ENCODE measurements at places on chromosomes 5 and 9.

- DNase-seq, result no peak
These were observed 109.8 kb downstream of the HMHB1 start for GRCh38 chr5:143921525-143922311.

- no peak for DNase-seq
These were observed 825.0 kb downstream of the TLR4 start for GRCh38 chr9:118529210-118529609.

GRCh38 chr9:89952401-89952800 is 347.6 kb downstream of the GADD45G start:
- no peak for DNase-seq

DNA sequence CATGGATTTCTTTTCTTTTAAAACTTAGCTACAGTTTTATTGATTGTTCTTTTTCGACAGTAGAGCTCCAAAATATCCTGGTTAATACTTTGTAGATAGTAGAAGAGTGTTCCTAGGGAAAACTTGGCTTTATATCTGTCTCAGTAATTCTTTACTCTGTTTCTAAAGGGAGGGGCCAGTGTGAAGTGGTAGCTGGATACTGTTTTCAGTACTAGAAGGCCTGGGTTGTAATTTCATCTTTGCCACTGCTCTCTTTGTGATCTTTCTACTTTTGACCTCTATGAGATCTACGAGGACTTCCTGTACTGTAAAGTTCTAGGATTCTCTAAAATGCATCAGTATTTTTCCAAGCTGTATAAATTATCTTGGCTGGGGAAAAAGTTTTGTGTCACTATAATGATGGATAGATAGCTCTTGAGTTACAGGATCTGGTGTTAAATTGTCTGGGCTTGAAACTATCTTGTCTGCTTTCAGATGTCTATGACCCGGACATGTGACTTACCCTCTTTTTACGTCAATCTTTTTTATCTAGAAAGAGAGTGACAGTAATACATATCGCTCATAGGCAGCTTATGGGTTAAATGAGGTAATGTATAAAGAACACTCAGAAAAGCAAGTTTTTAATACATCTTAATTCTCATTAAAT is 53.6 kb downstream of the PRR16 start:
- DNase-seq, result no peak

DNA sequence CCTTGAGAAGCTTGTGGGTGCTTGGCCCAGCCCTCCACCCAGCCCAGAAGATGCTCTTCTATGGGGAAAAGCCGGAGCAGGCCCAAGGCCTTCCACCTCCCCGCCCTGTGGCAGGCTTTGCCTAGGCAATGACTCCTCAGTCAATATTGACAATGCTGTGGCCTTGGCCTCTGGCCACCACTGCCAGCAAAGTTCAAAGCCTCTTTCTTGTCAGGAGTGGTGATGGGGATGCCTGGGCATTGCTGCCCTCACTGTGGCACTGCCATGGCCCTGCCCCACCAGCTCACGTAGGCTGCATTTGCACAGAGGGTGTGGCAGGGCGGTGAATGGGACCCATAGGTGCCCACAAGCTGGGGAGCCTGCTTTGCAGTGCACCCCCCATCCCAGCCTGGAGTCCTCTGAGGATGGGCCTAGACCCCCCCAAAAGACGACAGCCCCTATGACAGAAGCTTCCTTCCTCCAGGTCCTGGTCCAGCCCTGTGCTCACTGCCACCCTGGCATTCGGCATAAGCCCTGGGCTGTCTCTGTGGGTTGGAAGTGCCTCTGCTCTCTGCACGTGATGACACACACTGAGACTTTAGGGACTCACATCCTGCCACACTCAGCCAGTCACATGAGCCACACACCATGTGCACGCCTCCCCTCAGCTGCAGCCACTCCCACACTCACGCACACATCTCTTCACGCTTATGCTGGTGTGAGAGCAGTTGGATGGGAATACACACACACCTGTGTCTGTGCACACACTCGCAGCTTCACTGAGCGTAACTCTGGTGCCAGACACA is 31.1 kb downstream of the MORN5 start:
- no peak for DNase-seq

DNA sequence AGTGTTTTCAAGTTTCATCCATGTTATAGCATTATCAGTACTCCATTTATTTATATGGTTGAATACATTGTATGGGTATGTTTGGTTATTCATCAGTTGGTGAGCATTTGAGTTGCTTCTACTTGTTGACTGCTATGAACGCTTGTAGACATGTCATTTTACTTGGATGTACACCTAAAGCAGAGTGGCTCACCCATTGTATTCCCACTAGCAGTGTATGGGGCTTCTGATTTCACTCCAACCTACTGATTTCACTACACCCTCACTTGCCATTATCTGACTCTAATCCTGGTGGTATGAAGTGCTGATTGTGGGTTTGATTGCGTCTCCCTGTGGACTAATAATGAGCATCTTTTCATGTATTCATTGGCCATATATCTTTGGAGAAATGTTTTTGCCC is 9.5 kb downstream of the NPM1 start:
- no peak for DNase-seq

DNA sequence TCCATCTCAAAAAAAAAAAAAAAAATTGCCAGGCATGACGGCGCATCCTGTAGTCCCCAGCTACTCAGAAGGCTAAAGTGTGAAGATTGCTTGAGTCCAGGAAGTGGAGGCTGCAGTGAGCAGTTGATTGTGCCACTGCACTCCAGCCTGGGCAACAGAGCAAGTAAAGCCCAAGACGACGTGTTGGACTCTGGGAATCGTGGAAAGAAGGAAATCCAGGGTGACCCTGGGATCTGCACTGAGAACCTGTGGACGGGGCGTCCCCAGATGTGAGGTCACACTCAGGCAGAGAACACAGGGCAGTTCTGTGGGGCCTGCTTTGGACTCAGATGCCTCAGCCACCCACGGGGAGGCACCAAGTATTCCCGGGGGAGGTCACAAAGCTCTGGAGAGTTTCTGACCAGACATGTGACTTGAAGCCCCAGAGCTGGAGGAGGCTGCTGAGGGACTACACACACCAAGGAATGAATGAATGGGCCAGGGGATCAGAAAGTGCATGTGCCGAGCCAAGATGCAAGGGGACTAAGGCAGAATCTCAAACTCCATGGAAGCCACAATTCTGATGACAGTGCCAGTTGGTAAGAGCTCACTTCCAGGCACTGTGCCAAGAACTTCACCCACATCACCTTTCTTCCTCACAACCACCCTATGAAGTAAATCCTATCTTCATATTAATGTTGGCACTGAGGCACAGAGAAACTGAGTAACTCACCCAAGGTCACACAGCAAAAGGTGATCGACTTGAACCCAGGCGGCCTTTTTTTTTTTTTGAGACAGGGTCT is 12.9 kb downstream of the DYNC2I2 start:
- DNase-seq, result peak; percentile 63

DNA sequence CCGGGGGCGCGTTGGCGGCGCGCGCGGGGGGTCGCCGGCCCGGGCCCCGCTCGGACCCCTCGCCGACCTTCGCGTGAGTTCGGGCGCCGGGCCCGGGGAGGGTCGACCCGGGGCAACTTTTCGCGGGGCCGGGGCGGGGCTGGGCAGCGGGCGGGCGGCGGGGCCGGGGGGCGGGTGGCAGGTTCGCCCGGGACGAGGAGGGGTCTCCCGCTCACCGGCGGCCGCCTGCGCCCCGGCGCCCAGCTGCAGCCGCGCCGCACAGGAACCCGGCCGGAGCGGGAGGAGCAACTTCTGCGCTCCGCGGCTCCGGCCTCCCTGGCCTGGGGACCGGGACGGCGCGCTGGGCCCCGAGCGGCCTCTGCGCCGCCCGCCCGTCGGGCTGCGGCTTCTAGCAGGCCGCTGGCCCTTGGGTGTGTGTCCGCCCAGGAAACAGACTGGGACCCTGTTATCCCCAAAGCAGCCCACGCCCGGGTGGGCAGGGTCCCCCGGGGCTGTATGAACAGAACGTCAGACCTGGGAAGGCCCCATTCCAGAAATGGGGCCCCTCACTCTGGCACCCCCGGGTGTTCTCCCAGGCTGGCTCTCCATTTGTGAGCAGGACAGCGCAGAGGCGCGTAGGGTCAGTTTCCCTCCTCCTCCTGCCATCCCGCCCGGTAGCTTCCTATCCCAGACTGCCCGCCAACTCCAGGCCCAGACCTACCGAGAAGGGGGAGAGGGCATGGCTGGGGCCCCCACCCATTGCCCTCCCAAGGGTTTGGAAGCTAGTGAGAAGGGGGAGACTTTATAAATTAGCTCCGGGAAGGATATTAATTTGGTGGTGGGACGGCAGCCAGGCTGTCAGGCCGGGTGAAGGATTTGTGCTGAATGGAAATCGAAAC is 708 bp downstream of the RXRA start:
- DNase-seq, result no peak

- DNase-seq, result no peak
These were observed 18.0 kb downstream of the GFI1B start for GRCh38 chr9:132996526-132996925.

GRCh38 chr9:124652203-124652602 is 118.9 kb downstream of the NR6A1 start:
- no peak for DNase-seq

GRCh38 chr9:133622555-133622954 is 13.4 kb upstream of the FAM163B start:
- no peak for DNase-seq

GRCh38 chr9:2615497-2615896 is 6.1 kb upstream of the VLDLR start:
- DNase-seq, result no peak

GRCh38 chr9:37963936-37964739 is 60.2 kb upstream of the SLC25A51 start:
- no peak for DNase-seq

DNA sequence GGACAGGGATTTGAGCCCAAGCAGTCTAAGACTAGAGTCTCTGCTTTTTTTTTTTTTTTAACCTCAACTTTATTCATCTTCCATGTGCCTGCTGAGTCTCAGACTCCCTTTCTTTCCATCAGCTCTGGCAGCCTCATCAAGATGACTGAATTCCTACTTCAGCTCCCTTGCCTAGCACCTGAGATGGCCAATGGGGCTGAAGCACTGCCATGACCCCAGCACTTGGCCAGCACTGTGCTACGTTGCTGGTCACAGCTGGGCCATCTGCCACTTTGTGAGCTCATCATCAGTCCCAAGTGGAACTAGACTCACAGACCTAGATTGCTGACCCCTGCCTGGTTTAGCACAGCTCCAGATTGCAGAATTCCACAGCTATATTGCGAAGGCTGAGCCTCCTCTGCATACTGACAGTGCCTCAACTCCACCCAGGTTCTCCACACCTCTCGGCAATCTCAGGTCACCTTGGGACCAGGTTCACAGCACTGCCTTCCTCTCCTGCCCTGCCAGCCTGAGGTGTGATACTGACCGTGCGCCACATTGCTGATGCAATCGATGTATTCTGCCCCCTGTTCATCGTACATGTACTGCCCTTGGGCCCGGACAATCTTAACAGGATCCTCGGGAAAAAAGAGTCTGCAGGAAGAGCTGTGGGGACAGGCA is 1.6 kb downstream of the PHYKPL start:
- no peak for DNase-seq

- DNase-seq, result no peak
These were observed 89.0 kb downstream of the DCP2 start for GRCh38 chr5:113065626-113066025.

GRCh38 chr9:94802793-94803192 is 76.3 kb downstream of the AOPEP start:
- no peak for DNase-seq

- DNase-seq, result no peak
These were observed 2.0 kb downstream of the MYO10 start for GRCh38 chr5:16934123-16934522.

- peak; percentile 10 for DNase-seq
These were observed 213.4 kb upstream of the ELL2 start for GRCh38 chr5:96175090-96175489.

DNA sequence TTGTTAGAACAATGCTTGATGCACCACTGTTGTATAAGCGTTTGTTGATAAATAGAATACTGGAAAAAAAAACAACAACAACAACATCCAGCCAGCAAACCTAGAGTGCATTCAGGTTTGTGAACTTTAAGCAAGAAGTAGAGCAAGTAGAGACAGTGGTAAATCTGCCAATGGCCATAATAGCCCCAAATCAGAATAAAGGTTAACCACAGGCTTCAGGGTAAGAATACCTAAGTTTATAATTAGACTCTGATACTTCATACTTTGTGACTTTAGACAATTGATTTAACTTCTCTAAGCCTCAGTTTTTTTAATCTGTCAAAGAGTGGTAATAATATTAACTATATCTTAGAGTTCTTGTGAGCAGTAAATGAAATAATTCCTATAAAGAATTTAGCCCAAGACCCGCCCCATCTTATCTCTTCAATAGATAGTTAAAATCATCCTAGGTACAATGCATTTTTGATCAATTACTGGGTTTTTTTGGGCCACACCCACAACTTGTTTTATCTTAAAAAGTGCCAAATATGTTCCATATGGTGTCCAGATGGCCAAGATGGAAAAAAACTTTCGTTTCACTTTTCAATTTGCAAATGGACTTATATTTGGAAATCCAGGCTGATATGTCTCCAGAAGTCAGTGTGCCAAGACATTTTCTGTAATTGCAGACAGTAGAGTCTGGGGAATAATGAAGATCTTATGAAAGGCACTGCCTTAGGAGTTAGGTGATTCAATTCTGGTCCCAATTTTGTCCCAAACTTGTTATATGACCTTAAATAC is 24.5 kb upstream of the DPYSL3 start:
- DNase-seq, result no peak

- DNase-seq, result no peak
These were observed 1129.2 kb downstream of the DTWD2 start for GRCh38 chr5:117859176-117859575.

DNA sequence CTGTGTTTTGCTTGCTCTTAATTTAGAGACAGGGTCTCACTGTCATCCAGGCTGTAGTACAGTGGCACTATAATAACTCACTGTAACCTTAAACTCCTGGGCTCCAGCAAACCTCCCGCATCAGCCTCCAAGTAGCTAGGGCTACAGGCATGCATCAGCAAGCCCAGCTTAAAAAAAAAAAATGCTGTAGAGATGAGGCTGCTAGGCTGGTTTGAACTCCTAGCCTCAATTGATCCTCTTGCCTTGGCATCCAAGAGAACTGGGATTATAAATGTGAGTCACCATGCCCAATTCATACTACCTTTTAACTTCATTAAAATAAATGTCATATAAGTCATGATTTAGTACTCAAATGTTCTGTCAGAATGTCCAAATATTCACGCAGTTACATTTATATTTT is 2195.7 kb upstream of the C9orf72 start:
- DNase-seq, result no peak

- no peak for DNase-seq
These were observed 12.1 kb upstream of the WDR5 start for GRCh38 chr9:134123764-134124128.

GRCh38 chr5:144549580-144549979 is 378.9 kb downstream of the KCTD16 start:
- DNase-seq, result no peak

Data from GM12892 (cell line).